ENCODE measurements at places on chromosomes 5 and 9. TPM values are rescaled to one million over a fixed set of nuclear protein-coding genes. Genes with fewer than 3 reads are reported as not detected.

DNA sequence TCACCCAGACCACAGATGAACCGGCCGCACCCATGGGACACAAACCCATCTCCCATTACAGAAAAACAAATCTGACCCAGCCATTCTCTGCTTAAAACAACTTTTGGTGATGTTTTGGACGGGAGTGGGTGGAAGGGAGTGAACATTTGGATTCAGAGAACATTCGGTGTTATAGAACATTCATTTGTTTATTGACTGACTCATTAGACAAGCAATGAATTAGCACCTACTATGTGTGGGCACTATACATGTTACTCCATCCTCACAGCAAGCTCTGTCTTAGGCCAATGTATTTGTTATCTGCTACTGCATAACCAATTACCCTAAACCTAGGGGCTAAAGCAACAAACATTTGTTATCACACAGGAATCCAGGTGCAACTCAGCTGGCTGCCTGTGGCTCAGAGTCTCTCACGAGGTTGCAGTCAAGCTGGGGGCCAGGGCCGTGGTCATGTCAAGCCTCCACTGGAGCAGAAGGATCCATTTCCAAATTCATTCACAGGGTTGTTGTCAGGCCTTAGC lies 5.1 kb upstream of the ERGIC1 start:
- H3K4me3 ChIP-seq, result no peak overlapping the region
- H3K4me1 ChIP-seq, result no peaks in the 10 kb centered on the region
- no peak overlapping the region for H3K27ac ChIP-seq
- no peaks in the 10 kb centered on the region for H3K27me3 ChIP-seq
- DNase-seq, result no peak
- H3K36me3 ChIP-seq, result peaks cover 3% of the 10 kb centered on the region

DNA sequence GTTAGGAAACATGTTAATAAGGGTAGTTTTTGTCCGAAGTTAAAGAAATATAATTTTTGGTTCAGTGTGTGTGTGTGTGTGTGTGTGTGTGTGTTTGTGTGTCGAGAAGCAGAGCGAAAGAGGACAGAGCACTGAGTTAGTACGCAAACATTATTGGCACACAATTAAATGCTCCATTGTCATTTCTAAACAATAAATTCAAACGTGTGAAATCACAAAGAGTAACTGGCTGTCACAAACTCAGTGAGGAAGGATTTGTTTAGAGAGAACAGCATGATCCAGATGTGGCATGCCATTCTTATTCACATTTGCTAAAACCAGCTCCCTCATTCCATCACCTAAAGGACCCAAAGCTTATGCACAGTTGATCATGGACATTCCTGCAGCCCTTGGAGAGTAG lies 970.8 kb downstream of the DTWD2 start:
- no peaks in the 10 kb centered on the region for H3K4me1 ChIP-seq
- no peaks in the 10 kb centered on the region for H3K27me3 ChIP-seq
- H3K4me3 ChIP-seq, result no peak overlapping the region

GRCh38 chr9:22124263-22125011 lies 115.3 kb upstream of the CDKN2B start:
- no peak overlapping the region for H3K27ac ChIP-seq
- no peak for DNase-seq
- no peak overlapping the region for H3K4me3 ChIP-seq
- no peaks in the 10 kb centered on the region for H3K36me3 ChIP-seq
- H3K4me1 ChIP-seq, result peaks cover 6% of the 10 kb centered on the region
- H3K27me3 ChIP-seq, result peaks cover 55% of the 10 kb centered on the region

GRCh38 chr5:60444661-60445360 lies 255.2 kb downstream of the DEPDC1B start:
- no peaks in the 10 kb centered on the region for H3K4me1 ChIP-seq
- DNase-seq, result no peak
- no peaks in the 10 kb centered on the region for H3K36me3 ChIP-seq
- no peak overlapping the region for H3K4me3 ChIP-seq
- H3K27ac ChIP-seq, result no peak overlapping the region
- H3K27me3 ChIP-seq, result no peaks in the 10 kb centered on the region

DNA sequence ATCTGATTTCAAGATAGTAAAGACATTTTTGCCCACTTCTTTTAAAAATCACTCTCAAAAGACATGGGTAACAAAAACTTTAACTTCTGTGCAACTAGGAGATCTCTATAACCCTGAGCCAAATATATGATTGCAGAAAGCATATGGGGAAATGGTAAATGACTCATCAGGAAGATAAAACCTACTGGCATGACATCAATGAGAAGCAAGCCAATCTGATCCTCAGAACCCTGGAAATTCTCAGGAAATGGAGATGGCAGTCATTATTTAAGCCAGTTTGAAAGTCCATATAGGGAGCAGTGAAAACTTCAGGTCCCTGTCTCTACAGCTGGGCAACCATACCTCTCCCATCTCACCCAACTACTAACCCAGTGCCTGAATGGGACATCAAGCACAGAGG lies 249.7 kb upstream of the NREP start:
- no peak for DNase-seq
- no peak overlapping the region for H3K4me3 ChIP-seq
- H3K27me3 ChIP-seq, result no peaks in the 10 kb centered on the region
- no peaks in the 10 kb centered on the region for H3K4me1 ChIP-seq
- H3K27ac ChIP-seq, result no peak overlapping the region

IL5 gene
- total RNA-seq, result 1.5 TPM

All from activated T-helper 1 cell treated with anti-CD3 and anti-CD28 coated beads, Interleukin-12 subunit alpha, Interleukin-12 subunit beta, Interleukin-2, Interleukin-4 antibody, amounts not matched to agents 30 ng/mL and 10 ng/mL and 1 ng/mL, durations not matched to agents 14 hours and 24 hours and 36 hours (primary cell).